ENCODE measurements at places on chromosomes 12 and 14.

GRCh38 chr14:95192311-95192710 is 35.0 kb upstream of the DICER1 start:
- no peak for DNase-seq

- no peak for DNase-seq
These were observed 94.2 kb downstream of the PLEKHA5 start for GRCh38 chr12:19223695-19224094.

DNA sequence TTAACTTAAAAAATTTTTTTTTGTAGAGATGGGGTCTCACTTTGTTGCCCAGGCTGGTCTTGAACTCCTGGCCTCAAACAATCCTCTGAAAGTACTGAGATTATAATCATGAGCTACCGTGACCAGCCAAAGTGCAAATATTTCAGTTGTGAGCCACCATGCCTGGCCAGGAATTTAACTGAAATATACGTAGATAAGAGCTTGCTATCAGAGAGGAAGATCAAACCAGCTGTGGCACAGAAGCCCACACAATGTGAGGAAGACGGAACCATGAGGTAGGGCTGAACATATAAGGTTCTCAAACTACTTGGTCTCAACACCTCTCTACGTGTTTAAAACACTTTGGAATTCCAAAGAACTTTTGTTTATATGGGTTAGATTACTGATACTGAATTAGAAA is 29.1 kb downstream of the ATG14 start:
- DNase-seq: no peak

GRCh38 chr14:57293866-57294837 is 25.4 kb downstream of the AP5M1 start:
- DNase-seq: no peak

- no peak for DNase-seq
These were observed 1.2 kb downstream of the MLF2 start for GRCh38 chr12:6751767-6752166.
